ENCODE measurements at places on chromosomes 16 and 17. TPM values are rescaled to one million over a fixed set of nuclear protein-coding genes. Genes with fewer than 3 reads are reported as not detected.
A peak's percentile ranks its signal among the peaks of the same experiment; 100 is the strongest.

The ST6GALNAC2 gene
- total RNA-seq, result 6.1 TPM

The SSTR5 gene
- 20.8 TPM for total RNA-seq

GRCh38 chr17:17416400-17417360 is 60.1 kb upstream of the MED9 start:
- DNase-seq, result no peak

GRCh38 chr17:70520447-70520846 is 351.1 kb downstream of the KCNJ2 start:
- no peak for DNase-seq

The UBE2G1 gene
- total RNA-seq, result 107 TPM

DNA sequence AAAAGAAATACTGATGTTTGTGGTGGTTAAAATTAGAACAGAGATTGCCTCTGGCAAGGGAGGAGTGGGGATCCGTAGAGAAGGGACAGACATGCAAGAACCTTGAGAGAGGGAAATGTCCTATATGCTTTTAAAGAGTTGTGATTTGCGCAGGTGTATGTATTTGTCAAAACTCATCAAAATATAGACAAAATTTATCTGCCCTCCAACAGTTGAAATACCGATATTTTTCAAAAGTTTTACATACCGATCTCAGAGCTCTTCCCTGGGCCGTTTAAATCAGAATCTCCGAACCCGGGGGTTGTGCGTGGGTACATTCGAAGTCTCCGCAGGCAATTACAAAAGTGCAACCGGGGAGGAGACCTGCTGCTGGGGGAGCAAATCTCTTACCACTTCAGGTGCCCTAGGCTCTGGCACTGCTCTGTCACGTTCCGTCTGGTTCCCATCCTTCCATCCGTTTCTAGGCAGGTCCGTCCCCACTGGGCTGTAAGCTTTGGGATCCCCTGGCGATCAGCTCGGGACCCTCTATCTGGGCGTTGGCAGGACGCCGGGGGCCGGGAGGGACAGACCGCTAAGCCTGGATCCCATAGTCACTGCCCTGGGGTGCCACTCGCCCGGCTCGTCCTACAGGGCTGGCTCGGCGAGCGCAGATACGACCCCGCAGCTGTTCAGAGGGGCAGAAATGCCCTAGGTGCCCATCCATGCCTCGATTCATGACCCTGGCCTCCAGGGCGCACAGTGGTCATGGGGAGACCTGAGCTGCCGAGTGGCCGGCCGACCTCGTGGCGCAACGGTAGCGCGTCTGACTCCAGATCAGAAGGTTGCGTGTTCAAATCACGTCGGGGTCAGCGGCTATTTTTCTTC is 4.2 kb downstream of the BORCS6 start:
- DNase-seq, result peak; percentile 92

The CES1 gene
- total RNA-seq, result 33.2 TPM

GRCh38 chr16:2827831-2828520 is 2.1 kb upstream of the ZG16B start:
- DNase-seq, result peak; percentile 29

The HS3ST3A1 gene
- total RNA-seq, result 1.3 TPM

The OSGIN1 gene
- total RNA-seq, result 7.2 TPM

GRCh38 chr16:85970738-85971137 is 71.8 kb downstream of the IRF8 start:
- no peak for DNase-seq

DNA sequence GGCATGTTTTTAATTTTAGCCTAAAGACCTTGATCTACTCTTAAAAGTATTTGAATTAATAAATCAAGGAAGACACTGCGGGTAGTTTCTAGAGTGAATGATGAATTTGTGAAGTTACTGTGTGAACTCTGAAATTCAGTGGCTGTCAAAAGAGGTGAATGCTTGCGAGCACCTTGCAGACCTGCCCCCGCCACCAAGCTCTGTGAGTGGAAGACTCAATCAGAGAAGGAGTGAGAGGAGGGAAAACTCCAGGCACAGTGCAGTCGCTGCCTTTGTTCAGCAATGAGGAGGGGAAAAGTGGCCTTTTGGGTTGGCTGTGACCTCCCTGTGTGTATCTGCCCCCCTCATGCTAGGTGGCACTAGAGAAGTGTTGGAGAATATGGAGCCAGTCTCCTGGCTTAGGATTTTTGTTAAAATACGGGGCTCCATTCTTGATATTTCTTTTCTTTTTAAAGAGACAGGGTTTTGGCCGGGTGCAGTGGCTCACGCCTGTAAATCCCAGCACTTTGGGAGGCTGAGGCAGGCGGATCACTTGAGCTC is 53.0 kb downstream of the LDHD start:
- DNase-seq, result no peak

DNA sequence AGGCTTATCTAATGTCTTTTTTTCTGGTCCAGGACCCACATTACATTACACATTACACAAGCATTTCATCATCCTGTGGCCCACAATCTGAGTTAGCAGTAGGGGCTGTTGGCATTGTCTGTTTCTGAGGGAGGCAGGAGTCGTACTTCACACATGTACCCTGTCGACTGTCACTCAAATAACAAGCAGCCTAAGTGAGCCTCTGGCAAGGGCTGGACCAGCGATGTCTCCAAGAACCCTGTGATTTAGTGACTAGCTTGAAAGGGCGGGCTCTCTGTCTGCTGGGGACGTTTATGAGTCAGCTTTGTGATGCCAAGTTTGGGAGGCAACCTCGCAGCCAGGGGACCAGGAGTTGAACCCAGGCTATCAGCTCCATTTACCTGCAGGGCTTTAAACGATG is 251.4 kb downstream of the HS3ST3B1 start:
- DNase-seq, result no peak

DNA sequence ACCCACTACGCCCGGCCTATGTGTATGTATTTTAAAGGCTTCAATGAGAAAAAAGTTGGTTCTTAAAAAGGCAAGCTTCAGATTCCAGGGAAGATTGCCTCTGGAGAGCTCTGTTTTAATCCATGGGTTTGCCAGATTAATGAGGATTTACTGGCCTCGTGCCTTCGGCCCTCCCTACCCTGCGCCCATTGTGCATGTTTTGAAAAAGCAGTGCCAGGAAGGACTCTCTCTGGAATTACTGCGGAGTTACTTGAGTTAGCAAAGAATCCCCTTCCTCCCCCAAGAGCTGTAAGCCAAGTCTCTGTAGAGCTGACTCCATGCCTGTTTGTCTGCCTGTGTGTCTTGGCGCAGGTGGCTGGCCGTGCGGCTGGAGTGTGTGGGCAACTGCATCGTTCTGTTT is 98.9 kb downstream of the ABCC6 start:
- no peak for DNase-seq

The KCTD19 gene
- not detected for total RNA-seq

The SOX9 gene
- total RNA-seq, result 10.9 TPM

- no peak for DNase-seq
Observed at GRCh38 chr16:13594823-13595222, 325.1 kb upstream of the ERCC4 start.

DNA sequence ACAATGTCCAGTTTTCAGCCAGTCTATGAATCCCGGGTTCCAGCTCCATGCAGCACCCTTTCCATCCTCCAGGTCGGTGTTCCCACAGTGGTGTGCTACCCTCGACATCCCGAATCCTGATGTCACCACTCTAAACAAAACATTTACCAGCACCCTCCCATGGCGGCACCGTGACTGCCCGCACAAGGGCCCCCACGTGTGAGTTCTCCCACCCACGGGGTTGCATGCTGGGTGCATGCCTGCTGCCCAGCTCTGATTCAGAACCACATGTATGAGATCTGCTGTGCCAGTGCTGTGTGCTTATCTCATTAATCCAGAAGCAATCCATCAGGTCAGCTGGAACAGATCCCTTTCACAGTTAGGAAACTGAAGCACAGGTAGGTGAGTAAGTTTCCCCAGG is 57.4 kb downstream of the C16orf78 start:
- no peak for DNase-seq

DNA sequence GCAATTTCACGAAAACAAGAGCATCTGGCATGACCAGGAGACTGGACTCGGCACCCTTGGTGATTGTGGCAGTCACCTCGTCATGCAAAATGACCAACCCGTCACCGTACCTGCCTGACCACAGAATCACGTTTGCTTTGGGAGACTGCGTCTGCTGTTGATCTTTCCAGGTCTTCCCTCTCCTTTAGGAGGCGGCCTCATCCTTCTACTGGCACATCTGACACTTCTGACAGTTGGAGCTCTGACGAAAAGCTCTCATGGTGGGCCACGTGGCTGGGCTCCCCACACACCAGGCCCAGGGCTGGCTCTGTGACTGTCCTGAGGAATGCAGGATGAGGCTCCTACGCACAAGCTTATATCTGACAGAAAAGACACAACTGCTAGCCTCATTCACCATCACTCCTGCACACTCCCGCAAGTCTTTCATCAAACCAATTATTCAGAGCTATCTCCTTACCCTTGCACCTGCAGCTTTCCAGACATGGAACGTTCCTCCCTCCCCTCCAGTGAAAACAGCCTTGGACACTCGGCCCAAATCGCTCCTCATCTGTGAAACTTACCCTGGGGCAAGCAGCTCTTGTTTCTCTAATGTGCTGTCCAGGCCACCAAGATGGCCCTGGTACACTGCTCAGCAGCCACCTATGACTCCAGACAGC is 3.6 kb downstream of the TRAP1 start:
- no peak for DNase-seq

The ZNF750 gene
- 0.13 TPM for total RNA-seq

DNA sequence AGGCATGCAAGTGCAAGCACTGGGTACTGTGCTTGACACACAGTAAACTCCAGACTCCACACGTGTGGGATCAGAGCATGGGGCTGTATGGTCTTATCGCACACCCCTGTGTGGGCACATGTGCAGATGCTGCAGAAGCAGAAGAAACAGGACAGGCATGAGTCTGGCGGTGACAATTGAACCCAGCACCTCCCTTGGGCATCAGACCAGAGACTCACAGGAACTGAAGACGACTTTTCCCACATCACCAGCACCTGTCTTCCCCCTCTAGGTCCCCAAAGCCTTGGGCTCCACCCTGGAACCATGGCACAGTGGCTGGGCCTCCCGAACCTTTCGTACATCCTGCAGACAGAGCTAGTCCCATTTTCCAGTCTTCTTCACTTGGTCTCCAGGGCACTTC is 126.4 kb upstream of the CDH5 start:
- no peak for DNase-seq

The VTN gene
- 30.2 TPM for total RNA-seq

The STARD3 gene
- total RNA-seq, result 13.9 TPM

- no peak for DNase-seq
Observed at GRCh38 chr16:84692451-84693214, 7.2 kb upstream of the USP10 start.

DNA sequence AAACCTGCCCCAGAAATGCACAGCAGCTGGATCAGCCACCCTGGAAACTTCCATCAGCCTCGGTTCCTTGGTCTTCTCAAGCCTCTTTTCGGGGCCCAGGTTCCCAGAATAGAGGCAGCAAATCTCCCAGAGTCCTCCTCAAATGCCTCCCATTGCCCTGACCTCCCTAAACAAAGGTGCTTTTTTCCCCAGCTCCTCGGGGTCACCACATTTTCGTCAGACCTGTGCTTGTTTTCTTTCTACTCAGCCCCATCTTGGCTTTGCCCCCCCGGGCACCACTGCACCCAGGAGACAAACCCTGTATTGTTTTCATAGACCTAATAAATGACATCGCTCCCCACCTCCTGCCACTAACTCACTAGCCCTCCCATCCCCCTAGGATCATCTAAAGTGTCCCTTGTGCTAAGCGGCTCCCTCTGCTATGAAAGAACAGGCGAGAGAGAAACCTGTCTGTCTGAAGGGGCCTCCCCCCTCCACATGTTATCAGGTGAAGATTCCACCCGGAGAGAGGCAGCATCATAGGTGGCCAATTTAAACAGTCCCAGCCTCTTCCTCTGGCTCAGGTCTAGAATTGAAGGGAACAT is 451.1 kb downstream of the SOX9 start:
- no peak for DNase-seq

GRCh38 chr16:9965079-9965478 is 217.1 kb downstream of the GRIN2A start:
- DNase-seq, result no peak

The CDC6 gene
- 1.1 TPM for total RNA-seq

DNA sequence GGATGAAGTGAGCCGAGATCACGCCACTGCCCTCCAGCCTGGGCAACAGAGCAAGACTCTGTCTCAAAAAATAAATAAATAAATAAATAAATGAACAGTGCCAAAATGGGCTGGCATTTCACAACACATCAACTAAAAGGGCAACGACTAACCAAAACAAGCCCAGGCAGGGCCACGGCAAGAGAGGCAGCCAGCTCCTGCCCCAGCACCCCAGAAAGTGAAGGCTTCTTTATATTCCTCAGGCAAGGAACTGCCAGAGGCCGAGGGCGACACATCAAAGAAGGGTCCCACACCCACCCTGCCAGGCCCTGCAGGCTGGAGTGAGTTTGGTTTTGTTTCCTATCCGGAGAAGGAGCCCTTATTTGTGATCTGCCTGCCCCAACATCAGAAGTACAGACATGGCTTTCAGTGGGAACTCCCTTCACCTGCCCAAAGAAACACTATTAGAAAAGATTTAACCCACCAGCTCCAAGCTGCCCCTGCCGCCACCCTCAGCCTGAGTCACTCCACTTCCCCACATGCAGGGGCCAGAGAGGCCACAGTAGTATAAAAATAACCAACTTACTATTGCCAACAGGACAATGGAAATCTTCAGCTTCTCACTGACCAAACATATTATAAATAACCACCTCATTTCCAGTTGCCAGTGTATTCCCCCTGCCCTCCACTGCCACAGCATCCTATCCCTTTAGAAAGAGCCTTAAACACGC is 8.0 kb downstream of the FBXO31 start:
- no peak for DNase-seq

GRCh38 chr17:327296-327695 is 25.3 kb downstream of the RPH3AL start:
- DNase-seq, result no peak

DNA sequence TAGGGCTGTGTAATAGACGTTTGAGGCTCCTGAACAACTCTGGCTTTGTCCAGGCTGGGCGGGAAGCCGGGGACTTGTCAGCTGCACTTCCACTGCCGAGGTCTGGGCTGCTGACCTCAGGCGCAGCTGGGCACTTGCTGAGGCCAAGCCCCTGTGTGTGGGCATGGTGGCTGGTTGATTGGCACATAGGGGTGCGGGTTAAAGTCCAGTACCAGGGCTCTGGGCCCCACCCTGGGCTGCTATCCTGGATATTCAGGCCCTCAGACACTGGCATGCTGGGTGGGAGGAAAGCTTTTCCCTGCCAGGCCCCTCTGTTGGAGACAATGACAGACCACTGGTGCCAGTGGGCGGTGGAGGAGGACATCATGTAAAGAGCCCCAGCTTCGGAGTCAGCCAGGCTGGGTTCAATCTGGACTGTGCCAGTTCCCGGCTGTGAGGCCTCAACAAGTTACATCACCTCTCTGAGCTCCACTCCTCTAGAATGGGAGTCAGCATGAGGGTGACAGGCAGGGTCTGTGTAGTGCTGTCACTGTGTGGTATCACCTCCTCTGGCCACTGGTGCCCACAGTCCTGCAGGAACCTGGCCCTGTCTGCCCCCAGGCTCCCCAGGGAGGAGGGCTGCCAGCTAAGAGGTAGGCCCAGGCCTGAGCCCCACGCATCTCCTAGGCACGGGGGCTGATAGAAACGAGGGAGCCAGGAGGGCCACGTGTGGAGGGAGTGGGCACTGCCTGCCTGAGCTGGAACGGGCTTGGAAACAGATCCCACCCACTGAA is 42.5 kb downstream of the PSME3IP1 start:
- DNase-seq, result no peak
